T follicular helper cell (primary cell): ENCODE measurements at places on chromosomes 2 and 18.

- DNase-seq: no peak
Measured at GRCh38 chr2:184032983-184033382, 565.3 kb upstream of the ZNF804A start.

- no peak for DNase-seq
Measured at GRCh38 chr2:47002480-47003381, 87.1 kb upstream of the MCFD2 start.

GRCh38 chr2:10414591-10414990 lies 33.5 kb downstream of the ODC1 start:
- no peak for DNase-seq

DNA sequence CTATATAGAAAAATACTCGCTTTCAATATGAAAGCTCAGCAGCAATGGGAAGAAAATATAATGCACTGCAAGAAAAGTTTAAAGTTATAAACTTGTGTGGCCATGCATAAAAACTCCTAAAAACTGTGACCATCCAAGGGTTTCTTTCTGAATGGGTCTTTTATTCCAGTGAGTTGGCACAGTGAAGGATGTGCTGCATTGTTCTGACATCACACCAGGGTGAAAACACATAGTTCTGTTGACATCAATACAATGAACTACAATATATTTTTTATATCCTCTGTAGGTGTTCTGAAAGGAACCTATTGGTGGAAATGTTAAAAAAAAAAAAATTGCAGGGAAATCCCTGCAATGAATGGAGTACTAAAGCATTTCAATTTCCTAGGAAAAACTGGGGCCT lies 80.2 kb downstream of the CDH20 start:
- DNase-seq: no peak

DNA sequence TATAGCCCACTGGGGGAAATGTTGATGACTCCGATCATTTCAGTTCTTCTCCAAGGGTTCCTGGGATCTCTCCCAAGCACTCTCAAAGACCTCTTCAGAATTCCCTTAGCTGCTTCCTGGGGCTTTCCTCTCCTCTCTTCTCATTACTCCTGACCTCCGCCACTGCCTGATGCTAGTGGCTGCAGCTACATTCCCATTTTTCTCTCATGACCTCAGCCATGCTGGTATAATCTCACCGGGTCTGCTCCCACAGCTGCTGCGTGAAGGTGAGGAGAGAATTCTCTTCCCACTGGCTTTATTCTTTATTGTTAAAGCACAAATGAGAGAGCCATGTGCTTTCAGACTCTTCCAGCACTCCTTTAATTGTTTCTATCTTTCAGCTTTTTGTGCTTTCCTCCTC lies 312.0 kb upstream of the ETAA1 start:
- no peak for DNase-seq

GRCh38 chr2:225025917-225026571 lies 16.2 kb downstream of the DOCK10 start:
- DNase-seq: no peak

DNA sequence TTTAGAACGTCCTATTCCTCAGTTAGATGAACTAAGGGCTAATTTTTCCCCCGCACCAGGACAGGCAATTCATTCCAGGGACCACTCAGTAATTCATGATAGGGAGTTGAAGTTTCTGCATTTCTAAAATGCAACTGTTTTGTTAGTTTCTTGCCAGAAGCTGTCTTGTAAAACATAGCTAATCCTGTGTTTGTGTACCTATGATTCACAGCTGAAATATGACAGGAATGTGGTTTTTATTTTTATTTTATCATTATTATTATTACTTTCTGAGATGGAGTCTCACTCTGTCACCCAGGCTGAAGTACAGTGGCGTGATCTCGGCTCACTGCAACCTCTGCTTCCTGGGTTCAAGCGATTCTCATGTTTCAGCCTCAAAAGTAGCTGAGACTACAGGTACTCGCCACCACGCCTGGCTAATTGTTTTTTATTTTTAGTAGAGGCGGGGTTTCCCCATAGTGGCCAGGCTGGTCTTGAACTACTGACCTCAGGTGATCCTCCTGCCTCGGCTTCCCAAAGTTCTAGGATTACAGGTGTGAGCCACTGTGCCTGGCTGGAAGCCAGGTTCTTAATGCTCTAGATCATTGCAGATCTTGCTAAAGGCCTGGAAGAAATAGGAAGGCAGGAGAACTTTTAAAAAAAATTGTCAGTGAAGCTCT lies 154.8 kb upstream of the FHL2 start:
- no peak for DNase-seq

DNA sequence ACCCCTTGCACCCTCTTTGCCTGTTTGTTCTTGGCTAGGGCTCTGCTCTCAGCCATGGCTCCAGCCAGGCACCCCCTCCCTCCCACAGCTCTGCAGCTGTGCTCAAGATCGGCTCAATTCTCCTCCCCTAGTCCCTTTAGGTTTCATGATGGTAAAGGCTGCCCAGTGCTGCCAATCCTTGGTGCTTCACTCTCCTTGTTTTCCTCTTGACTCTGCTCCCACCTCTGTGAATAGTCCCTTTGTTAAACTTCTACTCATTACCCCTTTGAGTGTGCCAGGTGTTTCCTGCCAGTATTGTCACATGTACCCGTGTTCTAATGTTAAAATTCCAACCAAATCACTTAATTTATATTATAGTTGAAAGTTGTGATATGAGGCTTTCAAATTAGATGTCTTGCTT lies 101.0 kb upstream of the CERS6 start:
- DNase-seq: no peak

GRCh38 chr2:139916822-139917221 lies 1136.6 kb upstream of the NXPH2 start:
- no peak for DNase-seq

DNA sequence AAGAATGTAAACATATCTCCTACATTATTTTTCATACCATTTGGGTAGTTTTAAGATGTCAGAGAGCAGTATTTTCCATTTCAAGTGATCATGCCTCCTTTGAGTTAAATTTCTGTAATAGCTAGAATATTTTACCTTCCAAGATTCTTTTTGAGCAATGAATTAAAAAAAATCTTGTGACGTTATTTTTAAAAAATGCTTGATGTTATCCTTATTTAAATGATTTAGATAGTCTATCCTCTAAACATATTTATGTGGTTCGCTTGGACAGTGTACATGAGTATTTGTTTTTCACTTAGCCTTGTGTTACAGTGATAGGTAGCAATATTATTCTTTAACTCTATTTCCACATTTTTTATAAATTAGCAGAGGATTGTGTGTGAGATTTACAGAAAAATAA lies 639.2 kb upstream of the CDH2 start:
- DNase-seq: no peak

DNA sequence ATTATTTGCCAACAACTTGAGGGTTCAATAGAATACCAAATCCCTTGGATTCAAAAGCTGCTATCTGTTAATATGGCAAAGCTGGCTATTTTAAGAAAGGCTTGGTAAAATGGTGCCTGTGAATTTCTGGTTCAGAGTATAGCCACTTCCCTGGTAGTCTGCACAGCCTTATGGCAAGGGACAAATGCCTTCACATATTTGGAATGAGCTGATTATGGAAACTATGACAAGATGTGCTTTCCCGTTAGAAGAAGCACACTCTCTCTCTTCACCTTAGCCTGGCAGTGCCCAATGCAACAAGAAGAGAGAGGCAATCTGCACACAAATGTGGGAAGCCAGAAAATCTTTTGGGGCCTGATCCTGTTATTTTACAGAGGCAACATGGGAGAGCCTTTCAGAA lies 47.5 kb upstream of the MAP3K20 start:
- no peak for DNase-seq

DNA sequence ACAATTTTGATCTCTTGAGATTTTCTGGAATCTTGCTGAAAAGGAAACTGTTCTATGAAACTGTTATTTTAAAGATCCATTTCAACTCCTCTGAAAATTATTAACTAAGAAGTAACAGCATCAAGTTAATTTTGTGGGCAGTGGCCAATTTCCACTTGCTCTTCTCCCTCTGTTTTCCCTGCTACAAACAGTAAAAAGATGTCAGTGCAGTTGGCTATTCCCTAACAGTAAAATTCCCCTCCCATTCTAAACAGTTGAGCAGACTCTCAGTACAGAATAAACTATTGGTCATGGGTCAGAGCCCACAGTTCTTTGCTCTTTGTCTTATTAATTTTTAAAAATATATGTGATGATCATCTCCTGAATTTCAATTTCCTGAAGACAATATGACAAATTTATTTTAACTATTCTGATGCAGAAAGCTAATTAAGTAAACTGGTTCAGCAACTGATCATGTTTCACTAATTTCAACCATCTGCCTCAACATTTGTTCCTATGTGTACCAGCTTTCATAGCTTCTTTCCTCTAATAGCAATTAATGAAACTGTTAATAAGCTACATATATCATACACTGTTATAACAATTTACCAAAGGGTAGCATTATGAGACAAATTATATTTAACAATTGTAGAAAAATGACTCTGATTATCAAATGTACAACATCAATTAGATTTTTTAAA lies 41.1 kb upstream of the GALNT5 start:
- no peak for DNase-seq

DNA sequence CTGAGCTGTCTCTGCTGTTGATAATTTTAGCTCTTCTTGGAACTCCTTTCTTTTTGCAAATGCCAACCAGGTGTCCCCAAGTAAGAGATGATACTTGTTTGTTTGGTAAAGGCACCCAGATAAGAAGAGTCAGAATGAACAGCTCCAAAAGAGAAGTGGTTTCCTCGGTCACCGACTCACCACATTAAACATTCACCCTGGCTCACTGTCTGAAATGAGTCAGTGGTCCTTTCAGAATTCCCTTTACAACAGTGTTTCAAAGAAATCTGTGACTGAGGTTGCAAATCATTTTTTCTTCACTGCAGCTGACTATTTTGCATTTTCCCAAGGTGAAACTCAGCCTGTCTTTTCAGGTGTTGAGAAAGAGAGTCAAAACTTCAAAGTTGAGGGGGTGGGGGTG lies 16.2 kb upstream of the CXCR4 start:
- DNase-seq: peak; percentile 66

DNA sequence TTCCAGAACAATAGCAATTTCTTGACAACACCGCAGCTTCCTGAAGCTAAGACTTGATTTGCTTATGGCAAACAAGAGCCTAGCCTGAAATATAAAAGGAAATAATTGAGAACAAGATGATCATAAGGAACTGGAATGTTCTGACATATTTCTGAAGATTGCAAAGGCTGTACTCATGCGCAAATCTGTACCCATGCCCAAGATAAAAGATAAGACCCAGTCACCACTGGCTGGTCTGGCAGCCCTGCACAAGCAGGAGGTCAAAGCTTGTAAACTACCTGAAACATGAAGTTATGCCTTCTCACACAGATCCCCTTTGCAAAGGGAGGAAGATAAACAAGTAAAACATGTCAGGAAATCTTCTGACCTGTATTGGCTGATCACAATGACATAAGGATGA lies 160.8 kb upstream of the GYPC start:
- no peak for DNase-seq

DNA sequence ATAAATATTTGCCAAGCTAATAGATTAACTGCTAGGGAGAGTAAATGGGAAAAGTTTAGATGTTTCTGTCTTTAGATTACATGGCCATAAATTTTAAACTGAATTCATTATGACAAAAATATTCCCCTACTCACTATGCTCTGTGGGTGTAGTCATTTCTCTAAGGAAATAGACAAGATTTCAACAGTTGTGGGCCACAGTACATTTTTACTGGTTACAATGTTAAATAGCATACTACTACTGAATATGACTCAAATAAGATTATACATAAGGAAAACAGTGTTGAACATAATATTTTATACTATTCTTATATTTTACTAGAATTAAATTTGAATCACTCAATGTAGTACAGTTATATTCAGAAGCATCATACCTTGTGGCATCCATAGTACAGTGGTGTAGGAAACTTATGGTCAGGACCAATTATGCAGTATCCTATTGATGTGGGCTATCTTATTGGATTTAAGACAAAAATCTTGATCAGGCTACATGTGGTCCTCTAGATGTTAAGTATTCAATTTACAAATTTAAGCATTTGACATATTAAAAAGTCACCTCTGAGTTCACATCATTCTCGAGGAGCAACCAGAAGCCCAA lies 33.0 kb downstream of the RPRD1A start:
- no peak for DNase-seq

DNA sequence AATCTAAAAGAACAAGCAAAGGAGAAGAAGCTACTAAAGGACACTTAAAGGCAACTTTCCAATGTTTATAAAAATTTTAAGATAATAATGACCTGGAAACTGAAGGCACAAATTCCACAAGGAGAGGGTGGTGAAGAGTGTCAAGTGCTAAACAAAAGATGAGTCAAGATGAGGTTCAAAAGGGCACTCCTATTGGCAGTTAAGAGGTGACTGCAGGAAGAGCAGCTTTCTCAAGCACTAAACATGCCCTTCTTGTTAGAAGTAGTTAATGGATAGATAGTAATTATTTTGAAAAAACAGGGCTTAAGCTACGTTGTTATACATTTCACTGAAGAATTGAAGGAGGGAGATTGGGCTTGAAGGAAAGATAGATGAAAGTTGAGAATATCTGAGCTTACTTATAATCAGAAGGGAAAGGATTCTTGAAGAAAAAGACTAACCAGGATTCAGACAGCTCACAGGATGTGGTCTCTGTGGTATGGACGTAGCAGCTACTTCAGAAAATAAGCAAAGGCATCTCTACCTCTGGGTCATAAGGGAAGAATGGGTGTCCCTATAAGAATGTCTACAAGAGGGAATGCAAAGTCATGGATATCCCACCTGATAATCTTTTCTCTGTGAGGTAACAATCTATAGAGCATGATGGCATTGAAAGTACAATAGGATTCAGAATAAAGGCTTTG lies 454.7 kb upstream of the SLC39A10 start:
- DNase-seq: no peak

DNA sequence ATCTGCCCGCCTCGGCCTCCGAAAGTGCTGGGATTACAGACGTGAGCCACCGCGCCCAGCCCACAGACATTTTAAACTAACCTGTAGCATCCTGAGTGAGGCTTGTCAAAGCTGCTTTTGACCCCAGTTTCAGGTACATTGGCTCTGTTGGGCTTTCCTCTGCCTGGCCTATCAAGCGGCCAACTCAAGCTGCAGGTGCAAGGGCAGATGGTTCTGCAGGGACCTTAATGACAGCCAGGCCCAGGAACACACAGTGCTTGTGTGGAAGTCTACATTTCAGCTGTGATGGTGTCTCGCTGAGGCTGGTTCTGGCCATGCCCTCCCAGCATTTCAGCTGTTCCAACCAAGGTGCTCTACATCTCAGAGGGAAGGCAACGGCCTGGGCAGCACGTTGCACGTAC lies 18.4 kb downstream of the INPP4A start:
- no peak for DNase-seq
